ENCODE measurements at places on chromosomes 13 and 19.
A peak's percentile ranks its signal among the peaks of the same experiment; 100 is the strongest.

GRCh38 chr13:30173303-30173610, 134.1 kb downstream of the KATNAL1 start:
- DNase-seq: no peak

DNA sequence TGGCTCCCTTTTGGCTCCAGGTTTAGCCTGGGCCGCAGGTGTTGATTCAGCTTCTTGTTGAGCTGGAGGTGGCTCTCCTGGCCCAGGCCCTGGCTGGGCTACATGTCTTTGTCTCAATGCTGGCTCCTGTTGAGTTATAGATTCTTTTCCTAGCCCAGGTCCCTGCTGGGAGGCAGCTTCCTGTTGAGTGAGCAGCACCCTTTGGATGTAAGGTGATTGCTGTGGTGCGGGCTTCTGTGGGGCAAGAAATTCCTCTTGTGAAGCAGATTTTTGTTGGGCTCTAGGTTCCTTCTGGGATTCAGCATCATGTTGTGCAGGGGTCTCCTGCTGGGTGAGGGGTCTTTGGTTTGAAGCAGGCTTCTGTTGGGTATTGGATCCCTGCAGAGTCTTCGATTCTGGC, 545 bp downstream of the LIPE start:
- no peak for DNase-seq

GRCh38 chr13:95121516-95121915, 179.7 kb downstream of the ABCC4 start:
- no peak for DNase-seq

DNA sequence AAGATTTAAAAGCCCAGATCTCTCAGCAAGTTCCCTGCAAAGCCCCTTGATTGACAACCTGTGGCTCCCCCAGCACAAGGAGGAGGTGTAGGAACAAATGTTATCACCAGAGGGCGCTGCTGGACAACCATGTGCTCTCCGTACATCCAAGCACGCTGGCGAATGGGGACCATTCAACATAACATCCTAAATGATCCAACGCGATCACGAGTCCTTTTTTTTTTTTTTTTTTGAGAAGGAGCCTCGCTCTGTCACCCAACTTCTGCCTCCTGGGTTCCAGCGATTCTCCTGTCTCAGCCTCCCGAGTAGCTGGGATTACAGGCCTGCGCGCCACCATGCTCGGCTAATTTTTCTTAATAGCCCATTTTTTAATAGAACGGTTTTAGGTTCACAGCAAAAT, 52.0 kb downstream of the NWD1 start:
- peak; percentile 74 for DNase-seq

DNA sequence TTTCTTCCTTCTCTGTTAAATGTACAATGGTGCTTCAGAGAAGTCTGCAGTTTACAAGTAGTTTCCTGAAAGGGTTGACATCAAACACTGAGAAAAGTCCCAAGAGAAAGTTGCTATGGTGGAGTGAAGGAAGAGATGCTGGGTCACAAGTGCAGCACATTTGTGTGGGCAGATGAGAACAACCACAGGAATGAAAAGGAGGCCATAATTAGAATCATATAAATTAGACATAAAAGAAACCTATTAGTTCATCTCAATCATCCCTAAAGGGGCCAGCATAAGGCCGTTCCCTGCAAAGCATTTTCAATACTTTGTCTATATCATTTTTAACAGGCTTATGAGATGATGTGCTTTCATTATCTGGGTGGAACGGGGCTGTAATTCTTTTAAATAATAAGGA, 359.2 kb downstream of the IRS2 start:
- DNase-seq: no peak

GRCh38 chr19:35642798-35643254, 1.3 kb downstream of the ETV2 start:
- no peak for DNase-seq

GRCh38 chr19:4548238-4548584, 8.4 kb upstream of the LRG1 start:
- no peak for DNase-seq
